Vagina (tissue), 2 donors: ENCODE measurements at places on chromosomes 1 and 21.

DNA sequence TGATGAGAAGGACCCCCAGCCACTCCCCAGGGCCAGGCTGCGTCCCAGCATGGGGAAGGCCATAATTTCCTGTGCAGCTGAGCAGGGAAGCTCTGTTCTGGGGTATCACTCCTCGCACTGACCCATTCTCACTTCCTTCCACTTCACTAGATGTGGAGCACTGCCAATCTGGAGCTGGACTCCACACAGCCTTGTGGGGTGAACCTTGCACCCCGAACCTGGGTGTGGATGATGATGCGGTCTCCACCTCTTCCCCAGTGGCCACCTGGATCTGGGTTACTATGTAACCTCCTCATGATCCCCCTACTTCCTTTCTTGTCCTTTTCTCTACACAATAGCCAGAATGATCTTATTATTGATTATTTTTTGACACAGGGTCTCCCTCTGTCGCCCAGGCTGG lies 36.7 kb downstream of the CTNNBIP1 start:
- DNase-seq = no peak

DNA sequence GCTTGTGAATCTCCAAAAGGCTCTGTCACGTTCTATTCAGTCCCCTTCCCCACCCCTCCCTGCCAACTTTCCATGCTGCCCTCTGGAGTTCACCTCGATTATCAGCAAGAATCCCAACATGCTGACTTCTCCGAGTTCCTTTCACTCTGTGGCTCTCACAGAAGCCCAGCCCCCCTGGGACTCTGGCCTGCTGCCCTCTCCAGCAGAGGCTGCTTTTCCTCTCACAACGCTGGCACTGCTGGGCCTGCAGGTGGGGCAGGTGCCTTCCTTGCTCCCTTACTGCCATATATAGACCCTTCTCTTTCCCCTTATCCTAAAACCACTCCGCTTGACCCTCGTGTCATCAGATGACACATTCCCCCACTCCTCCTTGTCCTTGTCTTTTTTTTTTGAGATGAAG lies 10.2 kb upstream of the RNF186 start:
- no peak for DNase-seq

DNA sequence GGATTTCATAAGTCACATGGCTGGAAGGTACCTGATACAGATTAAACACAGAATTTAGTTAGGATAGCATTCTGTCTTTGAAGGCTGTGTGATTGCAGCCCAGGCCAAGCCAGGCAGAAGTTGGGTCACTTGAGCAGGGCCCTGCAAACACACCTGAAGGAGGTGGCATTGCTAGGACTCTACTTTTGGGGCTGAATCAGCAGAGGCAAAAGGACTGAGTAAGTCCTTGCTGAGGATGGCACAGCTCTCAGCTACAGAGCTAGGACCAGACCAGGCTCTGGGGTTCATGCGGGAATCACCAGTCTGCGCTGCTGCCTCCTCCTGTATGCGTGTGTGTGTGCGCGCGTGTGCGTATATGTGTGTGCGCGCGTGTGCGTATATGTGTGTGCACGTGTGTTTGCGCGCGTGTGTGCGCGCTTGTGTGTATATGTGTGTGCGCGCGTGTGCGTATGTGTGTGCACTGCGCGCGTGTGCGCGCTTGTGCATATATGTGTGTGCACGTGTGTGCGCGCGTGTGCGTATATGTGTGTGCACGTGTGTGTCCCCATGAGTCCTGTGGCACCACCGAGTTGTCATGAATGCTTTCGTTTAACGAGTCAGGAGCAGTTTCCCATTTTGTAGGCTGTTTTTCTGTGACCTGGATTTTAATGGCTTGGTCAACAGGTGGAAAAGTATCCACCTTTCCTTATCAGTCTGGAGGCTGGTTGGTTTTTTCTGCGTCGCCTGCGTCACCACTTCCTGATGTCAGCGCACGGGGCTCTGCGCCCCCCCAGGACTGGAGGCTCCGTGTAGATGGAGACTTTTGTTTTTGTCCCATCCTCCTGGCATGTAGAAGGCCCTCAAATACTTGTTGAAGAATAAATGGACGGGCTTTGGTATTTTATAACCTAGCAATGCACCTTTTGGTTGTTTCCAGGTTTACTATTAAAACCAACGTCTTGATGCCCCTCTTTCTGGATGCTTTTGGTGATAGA lies 34.7 kb downstream of the ADARB1 start:
- no peak for DNase-seq

GRCh38 chr21:25515484-25516405 lies 91.5 kb downstream of the MRPL39 start:
- no peak for DNase-seq

DNA sequence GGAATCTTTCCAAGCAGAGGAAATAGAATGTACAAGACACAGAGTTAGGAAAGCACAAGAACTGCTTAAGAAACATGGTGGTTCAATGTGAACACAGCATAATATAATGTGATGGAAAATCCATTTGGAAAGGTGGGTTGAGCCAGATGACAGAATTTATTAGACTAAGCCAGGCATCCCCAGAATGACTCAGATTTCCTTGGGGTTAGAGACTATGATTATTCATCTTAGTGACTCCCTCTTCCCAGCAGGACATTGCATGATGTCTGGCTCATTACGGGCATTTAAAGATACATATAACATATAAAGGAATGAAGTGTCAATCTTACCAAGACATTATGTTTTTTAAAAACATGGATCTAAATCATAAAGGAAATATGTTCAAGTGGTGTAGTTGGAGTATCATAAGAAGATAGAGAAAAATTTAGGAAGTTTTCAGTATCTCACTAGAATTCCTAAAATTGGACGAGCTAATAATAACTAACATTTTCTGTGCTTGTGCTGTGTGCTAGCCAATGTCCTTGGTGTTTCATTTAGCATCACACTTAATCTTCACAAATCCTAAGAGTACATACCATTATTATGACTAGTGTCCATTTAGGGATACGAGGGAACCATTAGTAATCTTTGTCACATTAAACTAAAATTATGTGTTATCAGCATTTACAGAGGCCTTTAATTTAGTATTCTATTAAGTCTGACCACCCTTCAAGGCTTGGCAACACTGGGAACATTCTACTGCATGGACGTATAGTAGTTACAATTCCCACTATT lies 41.0 kb upstream of the ST6GALNAC5 start:
- no peak for DNase-seq

- no peak for DNase-seq
Observed at GRCh38 chr1:205610901-205611466, 20.8 kb downstream of the ELK4 start.

DNA sequence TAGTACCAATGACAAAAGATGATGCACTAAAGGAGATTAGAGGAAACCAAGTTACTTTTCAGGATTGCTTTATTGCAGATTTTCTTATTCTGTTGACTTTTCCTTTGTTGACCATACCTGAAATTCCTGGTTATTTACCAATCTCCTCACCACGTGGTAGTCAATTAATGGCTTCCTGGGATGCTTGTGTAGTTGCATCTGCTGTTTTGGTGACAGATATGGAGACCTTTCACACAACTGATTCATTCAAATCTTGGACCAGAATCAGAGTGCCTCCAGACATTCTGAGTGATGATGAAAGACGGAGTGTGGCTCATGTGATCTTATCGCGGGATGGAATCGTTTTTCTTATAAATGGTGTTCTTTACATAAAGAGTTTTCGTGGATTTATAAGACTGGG lies 91.3 kb downstream of the CATSPERE start:
- no peak for DNase-seq

DNA sequence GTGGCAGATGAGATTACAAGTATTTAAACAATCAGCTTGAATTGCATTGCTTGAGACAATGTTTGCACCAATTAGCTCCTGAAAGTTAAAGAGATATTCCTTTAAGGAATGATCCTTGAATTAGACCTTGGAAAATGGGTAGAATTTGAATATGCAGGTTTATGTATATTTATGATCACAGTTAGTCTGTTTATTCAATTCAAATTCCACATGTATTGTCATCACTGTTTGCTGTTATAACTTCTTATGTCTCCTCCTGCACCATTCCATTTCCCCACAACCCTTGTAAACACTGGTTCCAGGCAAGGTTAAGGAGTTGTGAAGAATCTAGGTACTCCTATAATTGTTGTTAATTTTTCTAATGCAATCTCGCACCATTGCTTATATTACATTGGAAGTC lies 518.2 kb upstream of the PBX1 start:
- DNase-seq = no peak

- DNase-seq = no peak
Observed at GRCh38 chr1:91526496-91526895, 25.8 kb downstream of the CDC7 start.

GRCh38 chr1:228094432-228095016 lies 8.6 kb downstream of the C1orf35 start:
- DNase-seq = no peak

GRCh38 chr1:53485478-53486394 lies 26.5 kb downstream of the DMRTB1 start:
- no peak for DNase-seq

GRCh38 chr1:201422026-201422425 lies 496 bp upstream of the TNNI1 start:
- no peak for DNase-seq

- no peak for DNase-seq
Observed at GRCh38 chr1:10728595-10729410, 67.6 kb downstream of the CASZ1 start.

GRCh38 chr1:94589728-94590127 lies 48.2 kb upstream of the F3 start:
- no peak for DNase-seq

DNA sequence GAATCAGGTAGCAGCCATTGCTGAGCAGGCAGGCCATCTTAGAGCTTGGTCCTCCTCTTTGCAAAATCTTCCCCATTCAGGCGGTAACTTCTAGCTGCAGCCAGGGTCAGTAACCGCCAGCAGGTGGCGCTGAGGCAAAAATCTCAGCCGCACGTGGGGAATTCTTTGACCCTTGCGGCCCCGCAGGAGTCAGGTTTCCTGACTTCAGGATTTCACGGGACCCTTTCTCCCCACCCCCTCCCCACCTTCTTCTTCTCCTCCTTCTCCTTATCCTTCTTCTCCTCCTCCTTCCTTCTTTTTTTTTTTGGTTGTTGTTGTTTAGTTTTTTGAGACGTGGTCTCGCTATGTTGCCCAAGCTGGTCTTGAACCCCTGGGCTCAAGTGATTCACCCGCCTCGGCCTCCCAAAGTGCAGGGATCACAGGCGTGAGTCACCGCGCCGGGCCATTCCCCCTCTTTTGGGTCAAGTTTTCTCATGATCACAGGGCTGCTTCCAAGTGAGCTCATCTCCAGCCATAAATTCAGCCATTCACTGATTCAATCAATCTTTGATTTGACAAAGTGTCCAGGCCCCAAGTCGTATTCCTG lies 33.4 kb upstream of the TENT5B start:
- DNase-seq = no peak

GRCh38 chr21:34524646-34525601 lies 12.9 kb upstream of the KCNE1 start:
- no peak for DNase-seq

GRCh38 chr1:230210326-230210980 lies 143.4 kb downstream of the GALNT2 start:
- DNase-seq = no peak

DNA sequence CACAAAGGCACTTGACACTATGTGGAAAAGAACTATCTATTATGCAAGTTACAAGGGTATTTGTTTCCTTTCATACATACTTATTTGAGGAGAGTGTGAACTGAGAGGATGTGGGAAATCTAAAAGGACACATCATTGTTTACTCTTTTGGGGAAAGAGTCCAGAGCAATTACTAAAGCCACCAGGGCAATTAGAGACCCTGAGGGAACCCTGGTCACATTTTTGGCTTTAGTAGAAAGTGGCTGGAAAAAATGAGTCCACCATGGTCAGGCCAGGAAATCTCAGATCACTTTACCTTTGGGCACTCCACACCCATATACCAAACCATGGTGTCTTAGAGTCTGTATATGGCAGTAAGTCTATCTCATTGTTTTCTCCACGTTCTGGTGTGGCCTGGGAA lies 243.3 kb downstream of the HLX start:
- no peak for DNase-seq

DNA sequence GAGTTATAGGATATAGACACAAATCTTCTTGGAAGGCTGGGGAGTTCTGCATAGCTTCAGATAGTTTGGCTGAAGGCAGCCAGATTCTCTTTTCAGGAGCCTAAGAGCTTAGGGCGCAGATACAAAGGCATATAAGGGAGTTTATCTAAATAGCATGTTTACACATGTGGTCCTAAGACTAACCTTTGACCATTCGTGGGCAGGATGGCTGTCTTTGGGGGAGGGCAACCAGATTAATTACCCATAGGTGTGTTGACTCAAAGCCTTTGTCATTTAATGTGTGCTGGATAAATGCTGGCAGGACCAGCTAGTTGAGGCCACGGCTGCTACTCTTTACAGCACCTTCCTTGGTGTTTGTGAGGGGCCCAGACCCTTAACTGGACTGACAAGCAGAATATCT lies 71.8 kb downstream of the IER5 start:
- DNase-seq = no peak

DNA sequence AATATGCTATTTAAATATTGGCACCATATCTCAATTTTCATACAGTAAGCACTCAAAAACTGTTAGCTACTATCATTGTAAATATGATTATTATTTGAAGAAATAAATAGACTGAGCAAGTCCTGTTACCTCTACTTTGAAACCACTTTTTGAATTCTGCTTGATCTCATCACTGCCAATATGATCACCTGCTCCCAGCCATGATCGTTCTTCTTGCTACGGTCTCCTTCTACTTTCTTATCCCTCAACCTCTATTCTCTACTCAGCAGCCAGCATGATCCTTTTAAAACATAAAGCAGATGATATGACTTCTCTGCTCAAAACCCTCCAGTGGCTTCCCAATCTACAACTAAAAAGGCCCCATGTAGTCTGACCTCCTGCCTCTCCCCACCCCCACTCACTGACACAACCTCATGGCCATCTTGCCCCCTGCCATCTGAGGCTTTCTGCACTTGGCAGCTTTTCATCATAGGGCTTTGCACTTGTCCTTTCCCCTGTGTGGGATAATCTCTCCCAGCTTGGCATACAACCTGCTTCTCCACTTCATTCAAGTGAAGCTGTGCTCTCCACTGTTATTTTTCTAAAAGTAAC lies 27.2 kb downstream of the CD34 start:
- DNase-seq = no peak

GRCh38 chr1:173255214-173255813 lies 48.2 kb upstream of the TNFSF4 start:
- no peak for DNase-seq

DNA sequence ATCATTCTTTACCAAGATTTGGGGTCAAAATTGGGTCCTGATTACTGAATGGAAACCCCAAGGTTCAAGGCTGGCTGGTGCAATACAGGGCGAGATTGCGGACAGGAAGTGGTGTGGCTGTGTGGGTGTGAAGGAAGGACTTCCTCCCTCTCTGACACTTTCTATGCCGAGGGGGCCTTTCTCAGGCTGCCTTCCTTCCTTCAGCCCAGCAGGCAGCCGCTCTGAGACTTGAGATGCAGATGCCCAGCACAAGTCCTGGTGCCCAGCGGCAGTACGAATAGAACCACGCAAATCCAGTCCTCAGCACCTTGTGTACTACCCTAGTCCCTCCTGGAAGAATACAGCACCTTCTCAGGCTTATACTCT lies 16.3 kb downstream of the BATF3 start:
- DNase-seq = peak; percentile 79

GRCh38 chr1:1678581-1679380 lies 13.8 kb downstream of the SLC35E2B start:
- no peak for DNase-seq
